ENCODE measurements at places on chromosomes 5 and 9. TPM values are rescaled to one million over a fixed set of nuclear protein-coding genes. Genes with fewer than 3 reads are reported as not detected.

Gene PIP5KL1
- 2.1 TPM for total RNA-seq

DNA sequence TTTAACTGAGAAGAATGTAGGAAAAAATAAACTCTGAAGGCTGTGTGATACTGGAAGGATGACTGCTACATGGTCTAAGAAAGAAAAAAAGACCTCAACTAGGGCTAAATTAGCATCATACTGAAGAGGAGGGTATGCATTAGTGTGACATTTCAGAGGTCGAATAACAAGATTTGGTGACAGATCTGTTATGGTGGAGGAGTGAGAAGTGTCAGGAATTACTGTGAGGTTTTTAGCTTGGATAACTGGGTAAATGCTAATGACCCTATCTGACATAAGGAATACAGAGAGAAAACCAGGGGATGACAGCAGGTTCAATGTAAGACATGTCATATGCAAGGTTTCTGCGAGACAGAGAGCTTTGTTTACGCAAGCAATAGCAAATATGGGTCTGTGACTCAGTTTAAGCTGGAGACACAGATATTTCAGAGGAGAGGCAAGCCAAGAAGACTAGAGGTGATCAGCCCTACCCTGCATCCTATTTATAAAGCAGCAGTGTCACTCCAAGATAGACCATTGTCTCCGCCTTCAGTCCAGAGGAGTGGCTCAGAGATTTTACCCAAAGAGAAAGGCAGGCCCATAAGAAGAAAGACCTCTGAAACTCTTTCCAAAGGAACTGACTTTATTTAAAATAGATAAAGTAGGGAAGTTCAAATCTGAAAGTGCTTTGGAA is 44.3 kb downstream of the FBN2 start:
- no peak for DNase-seq

- peak; percentile 59 for DNase-seq
Measured at GRCh38 chr5:37816331-37816730, 23.5 kb downstream of the GDNF start.

DNA sequence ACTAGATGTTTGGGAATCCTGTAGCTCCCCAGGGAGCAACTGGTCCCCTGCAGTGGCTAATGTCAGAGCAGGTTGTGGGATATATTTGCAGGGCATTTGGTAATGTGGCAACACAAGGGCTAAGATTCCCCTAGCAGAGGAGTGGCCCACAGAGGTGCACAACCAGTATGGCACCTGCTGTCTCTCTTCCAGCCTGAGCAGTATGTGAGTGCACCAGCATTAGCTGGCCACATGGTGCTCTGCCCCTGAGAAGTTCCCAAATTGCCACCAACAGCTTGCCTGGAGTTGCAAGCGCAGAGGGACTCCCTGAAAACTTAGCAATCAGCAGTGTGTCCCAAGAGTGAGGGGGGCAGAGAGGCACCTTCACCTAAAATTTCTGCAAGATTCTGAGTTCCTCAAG is 53.2 kb upstream of the SNCAIP start:
- DNase-seq = no peak

GRCh38 chr5:100165309-100165708 is 369.9 kb upstream of the FAM174A start:
- no peak for DNase-seq

DNA sequence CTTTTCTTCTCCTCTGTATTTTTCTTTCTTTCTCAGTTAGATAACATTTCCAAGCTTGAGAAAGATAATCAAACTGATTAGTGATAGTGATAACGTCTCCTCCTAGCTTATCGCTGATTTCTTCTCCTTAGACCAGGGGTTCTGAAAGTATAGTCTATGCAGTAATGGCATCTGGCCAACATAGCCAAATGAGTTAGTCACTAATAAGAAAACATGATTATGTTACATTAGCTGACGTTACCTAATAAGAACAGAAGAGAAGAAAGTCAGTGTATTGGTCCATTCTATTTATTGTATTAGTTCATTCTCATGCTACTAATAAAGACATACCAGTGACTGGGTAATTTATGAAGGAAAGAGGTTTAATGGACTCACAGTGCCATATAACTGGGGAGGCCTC is 111.2 kb downstream of the STRBP start:
- peak; percentile 68 for DNase-seq
